ENCODE measurements at places on chromosomes 4 and X. TPM values are rescaled to one million over a fixed set of nuclear protein-coding genes. Genes with fewer than 3 reads are reported as not detected.

DNA sequence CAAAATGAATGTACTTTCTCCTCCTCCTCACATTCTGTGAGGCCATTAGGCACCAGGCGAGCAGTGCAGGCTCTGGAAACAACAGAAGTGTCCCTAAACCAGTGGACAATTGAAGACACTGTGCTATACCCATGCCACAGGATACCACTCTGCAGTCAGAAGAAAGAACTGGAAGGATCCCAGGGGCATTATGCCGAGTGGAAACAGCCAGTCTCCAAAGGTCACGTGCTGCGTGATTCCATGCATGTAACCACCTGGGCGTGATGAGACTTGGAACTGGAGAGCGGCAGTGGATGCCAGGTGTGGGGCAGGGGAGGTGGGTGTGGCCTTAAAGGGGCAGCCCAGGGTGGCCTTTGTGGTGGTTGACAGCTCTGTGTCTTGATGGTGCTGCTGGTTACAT, 139.4 kb downstream of the EVC2 start:
- no peak for DNase-seq

DNA sequence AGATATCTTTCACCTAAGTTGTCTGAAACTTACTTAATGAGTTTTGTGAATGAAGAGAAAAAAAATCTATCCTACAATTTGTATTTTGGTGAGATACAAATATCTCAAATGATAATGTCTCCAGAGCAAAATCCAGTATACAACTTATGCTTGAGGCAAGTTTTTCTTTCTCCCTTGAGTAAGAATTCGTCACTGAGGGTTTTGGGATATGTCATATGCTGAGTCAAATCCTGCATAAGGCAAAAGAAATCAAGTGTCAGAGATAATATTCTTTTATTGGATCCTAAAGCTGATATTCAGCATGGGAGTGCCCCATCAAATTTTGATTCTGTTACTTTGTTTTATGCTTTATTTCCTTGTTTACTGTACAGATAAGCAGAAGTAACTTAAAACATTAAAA, 1308.6 kb downstream of the ARAP2 start:
- no peak for DNase-seq

DNA sequence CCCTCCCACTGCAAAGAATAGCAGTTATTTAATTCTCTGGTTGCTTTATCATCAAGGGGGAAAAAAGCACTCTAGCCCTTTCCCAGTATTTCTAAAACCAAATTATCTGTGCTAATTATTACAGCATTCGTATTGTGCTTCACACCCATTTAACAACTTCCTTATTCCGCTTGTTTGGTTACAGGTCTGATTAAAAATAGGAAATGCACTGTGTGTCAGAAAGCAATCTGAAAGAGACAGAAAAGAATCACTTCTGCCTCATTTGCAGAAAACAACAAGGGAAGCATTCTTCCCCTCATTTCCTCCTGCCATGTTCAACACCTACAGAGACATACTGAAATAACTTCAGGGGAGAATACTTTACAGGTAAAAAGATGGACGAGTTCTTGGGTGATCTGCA, 114.9 kb upstream of the MAP3K15 start:
- DNase-seq = no peak

DNA sequence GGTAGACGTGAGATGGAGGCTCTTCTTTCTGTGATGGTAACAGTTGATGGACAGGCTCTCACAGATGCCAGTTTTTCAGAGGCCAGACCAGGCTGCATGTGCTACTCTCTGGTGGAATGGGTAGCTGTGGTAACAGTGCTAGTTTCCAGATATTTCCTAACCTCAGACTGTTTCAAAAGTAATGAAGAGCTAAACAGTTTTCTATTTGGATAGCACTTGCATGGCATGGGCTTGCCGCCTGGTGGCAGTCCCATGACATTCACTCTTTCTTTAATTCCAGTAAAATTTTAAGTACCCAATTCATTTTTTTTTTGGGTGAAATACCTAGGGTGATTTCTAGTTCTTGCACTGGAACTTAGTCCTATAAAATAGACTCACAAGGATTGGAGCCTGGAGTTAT, 220.2 kb upstream of the MAD2L1 start:
- no peak for DNase-seq

DNA sequence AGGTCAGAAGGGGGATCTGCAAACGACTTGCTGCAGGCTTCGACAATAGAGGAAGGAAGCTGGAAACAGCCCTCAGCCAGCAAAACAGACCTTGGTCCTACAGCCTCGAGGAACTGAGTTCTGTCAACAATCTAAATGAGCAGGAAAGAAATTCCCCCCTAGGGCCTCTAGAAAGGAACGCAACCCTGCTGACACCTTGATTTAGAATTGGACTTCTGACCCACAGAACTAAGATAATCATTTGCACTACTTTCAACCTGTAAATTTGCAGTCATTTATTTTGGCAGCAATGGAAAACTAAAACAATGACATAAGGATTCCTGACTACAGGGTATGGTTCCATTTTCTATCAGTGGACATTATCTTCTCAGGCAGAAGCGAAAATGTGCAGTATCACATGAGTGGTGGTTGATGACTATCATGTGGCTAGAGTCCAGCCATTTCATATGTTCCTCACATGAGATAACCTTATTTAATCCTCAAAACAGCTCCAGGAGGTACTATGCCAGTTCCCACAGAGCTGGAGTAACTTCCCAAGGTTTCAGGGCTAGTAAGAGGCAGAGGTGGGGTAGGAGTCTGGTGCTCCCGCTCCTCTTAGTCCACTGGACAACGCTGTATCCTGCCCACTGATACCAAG, 61.6 kb downstream of the SAT1 start:
- DNase-seq = no peak

ARHGAP36 gene
- total RNA-seq = 0.24 TPM

- DNase-seq = no peak
Observed at GRCh38 chrX:119643696-119644095, 37.5 kb upstream of the NKRF start.

POU4F2 gene
- not detected for total RNA-seq

DNA sequence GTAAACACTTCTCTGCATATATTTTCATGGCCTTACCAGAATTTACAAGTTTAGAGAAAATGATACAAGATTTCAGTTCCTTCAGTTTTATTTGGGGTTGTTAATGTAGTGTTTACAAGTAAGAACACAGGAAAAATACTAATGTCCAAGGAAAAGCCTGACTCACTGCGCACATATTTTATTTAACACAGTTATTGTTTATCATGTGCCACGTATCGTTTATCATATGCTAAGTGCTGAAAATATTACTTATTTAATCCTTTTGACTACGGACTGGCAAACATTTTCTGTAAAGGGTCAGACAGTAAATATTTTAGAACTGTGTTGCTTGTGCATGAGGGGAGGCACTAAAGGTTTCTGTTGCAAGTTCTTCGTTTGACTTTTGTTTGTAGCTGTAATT, 794 bp downstream of the HSD17B13 start:
- DNase-seq = no peak

GRCh38 chrX:111914398-111915090, 38.6 kb downstream of the TRPC5OS start:
- no peak for DNase-seq

NFXL1 gene
- total RNA-seq = 6.0 TPM

DNA sequence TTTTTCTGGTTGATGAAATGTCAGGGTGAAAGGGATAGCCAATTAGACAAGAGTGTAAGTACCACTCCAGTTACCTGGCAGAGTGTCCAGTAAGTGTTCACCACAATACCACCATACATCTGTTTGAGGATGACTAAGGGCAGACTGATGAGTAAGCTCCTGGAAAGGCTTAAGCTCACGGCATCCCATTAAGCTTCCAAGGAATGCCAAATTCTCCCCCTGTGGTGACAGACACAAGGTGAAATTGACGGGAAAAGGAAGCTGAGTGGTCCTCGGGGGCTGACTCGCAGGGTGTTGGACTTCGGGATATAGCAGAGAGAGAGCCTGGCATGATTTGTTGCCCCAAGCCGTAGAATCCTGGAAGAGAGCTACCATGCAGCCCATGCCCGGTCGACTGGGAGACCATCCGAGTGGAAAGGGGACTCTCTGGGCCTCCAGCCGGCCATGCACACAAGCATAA, 7.6 kb upstream of the BST1 start:
- DNase-seq = no peak

- DNase-seq = no peak
Observed at GRCh38 chr4:39763714-39764572, 66.0 kb downstream of the UBE2K start.

- no peak for DNase-seq
Observed at GRCh38 chr4:165721815-165722214, 151.2 kb upstream of the TLL1 start.

GRCh38 chrX:68419975-68420374, 13.3 kb downstream of the OPHN1 start:
- no peak for DNase-seq

DNA sequence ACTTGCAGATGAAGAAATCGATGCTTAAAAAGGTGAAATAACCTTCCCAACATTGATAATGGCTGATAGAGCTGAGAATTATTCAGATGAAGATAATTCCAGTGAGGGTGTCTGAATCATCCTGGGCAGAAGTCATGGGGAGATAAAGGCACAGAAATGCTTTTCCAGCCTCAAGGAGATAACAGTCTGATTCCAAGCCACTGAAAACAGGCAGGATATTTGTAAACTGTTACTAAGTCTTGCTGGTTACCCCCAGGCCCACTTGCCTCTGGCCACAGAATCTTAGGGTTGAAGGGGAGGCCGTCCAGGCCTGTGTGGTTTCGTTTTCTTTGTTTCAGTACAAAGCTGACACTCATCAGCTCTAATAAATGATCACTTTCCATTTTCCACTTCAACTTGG, 158.5 kb downstream of the SH3KBP1 start:
- DNase-seq = no peak

DNA sequence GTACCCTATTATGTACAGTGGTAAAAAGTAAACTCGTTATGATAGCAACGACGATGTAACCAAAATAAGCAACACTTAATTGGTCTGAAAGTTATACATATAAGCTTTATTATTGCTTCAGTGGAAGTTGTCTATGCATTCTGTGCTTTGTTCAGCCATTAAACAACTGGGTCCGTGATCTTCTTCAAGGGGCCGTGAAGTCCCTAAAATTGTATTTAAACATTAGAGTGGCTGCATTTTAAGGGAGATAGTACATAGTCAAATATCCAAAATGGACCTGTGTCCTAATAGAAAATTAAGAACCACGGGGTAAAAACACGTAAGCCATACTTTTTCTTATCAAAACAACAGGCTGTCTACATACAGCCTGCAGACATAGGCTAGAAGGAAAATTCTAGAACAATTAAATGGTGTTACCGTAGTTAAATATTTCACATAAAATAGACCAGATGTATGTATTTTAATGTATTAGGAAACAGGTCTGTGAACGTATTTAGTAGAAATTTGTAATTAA, 2.1 kb downstream of the GUCY1A1 start:
- DNase-seq = no peak

GRCh38 chrX:72727846-72728245, 13.7 kb upstream of the PHKA1 start:
- DNase-seq = no peak

MAGEE2 gene
- not detected for total RNA-seq

HSPA4L gene
- 12.4 TPM for total RNA-seq

MEPE gene
- not detected for total RNA-seq

- DNase-seq = no peak
Observed at GRCh38 chr4:10832806-10833628, 148.4 kb upstream of the CLNK start.

GRCh38 chrX:27924261-27924660, 57.0 kb downstream of the DCAF8L1 start:
- no peak for DNase-seq

DNA sequence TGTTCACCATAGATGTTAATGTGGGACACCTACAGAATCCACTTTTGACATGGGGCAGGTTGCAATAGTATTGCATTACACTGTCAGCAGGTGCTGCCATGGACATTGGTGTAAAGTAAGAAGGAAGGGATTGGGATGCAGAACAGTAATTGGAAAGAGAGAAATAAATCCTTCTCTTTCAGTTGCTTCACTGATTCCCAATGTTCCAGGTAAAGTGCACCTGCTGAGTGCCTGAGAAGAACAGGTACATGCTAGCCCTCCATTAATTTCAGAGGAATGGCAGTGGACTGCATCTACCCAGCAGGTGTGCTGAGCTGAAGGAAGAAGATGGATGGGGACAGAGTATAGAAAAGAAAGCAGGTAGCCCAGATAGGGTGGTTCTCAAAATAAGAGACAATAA, 248.5 kb downstream of the TENM3 start:
- no peak for DNase-seq

DNA sequence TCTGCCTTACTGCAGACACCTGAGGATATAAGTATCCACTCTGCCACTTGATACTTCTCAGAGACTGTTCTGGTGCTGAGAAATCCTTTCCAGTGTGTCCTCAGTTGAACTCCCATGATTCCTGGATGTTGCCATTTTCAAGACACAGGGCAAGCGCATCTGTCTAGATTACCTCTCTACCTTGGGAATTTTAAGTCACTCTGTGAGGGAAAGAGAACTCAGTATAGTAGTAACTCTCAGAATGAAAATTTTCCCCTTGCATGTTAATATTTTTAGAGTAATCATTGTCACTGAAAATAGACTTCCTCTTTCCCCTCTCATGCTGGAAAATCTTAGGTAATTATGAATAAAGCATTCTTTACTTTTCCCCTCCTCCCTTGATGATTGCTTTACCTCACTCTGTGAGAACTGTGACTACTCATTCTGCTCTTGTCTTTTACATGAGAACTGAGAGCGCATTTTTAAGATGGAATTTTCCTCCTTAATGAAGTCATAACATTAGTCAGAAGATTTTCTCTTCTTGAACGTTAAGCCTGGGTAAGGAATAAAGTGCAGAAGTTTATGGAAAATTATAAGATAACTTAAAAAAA, 45.0 kb downstream of the TET2 start:
- no peak for DNase-seq

GRCh38 chrX:136574548-136574947, 42.5 kb downstream of the VGLL1 start:
- DNase-seq = no peak

GRCh38 chrX:74104356-74105015, 199.5 kb upstream of the ZCCHC13 start:
- no peak for DNase-seq

DNA sequence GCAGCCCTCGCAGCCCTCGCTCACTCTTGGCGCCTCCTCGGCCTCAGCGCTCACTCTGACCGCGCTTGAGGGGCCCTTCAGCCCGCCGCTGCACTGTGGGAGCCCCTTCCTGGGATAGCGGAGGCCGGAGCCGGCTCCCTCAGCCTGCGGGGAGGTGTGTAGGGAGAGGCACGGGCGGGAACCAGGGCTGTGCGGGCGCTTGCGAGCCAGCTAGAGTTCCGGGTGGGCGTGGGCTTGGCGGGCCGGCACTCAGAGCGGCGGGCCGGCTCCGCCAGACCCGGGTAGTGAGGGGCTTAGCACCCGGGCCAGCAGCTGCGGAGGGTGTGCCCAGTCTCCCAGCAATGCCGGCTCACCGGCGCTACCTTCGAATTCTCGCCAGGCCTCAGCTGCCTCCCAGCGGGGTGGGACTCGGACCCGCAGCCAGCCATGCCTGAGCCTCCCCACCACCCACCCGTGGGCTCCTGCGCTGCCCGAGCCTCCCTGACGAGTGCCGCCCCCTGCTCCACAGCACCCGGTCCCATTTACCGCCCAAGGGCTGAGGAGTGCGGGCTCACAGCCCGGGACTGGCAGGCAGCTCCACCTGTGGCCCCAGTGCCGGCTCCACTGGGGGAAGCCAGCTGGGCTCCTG, 1.4 kb upstream of the AADAT start:
- no peak for DNase-seq

- no peak for DNase-seq
Observed at GRCh38 chr4:155008389-155008788, 200.0 kb upstream of the NPY2R start.

ZBED1 gene
- total RNA-seq = 45.1 TPM
